Thymus (tissue), 14 donors: ENCODE measurements at places on chromosomes 3 and 15.

- DNase-seq = no peak
These were observed 29.5 kb upstream of the CCDC54 start for GRCh38 chr3:107347751-107348150.

GRCh38 chr3:13521309-13521708 is 27.6 kb upstream of the FBLN2 start:
- DNase-seq = no peak

DNA sequence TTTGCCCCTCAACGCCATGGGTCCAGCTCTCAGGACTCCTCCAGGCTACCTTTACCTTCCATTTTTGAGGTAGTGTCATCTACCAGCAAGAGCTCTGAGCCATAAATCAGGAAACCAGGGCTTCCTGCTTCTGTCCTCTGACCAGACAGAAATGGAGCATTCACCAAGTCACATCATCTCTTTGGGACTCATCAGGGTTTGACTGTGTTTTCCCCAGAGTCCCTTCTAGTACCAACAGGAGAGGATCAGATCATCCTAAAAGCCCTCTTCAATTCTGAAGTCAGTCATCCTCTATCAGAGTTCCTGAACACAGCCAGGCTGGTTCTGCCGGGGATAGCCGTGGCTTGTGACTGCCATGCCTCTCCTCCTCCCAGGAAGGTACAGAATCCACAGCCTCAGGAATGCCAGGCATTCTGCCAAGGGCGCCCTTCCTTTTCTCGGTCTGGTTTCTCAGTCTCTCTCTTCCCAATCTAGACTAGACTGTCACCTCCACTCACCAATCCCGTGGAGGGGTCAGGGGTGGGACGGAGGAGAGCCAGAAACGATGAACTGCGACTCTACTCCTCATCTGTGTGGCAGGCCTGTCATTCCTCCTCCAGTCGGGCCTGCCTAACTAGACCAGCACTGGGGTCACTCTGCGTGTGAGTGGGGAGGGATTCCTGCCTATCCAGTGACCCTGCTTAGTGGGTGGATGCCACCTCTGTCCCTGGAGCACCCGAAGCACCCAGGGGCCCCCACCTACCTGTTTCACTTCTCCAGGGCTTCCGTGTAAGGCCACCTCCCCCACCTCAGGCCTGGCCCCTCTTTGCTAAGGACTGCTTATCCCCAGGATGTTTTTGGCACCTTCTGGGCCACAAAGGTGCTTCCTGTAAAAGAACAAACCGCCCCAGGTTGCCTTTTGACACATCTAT is 30.9 kb downstream of the CCNL1 start:
- no peak for DNase-seq

DNA sequence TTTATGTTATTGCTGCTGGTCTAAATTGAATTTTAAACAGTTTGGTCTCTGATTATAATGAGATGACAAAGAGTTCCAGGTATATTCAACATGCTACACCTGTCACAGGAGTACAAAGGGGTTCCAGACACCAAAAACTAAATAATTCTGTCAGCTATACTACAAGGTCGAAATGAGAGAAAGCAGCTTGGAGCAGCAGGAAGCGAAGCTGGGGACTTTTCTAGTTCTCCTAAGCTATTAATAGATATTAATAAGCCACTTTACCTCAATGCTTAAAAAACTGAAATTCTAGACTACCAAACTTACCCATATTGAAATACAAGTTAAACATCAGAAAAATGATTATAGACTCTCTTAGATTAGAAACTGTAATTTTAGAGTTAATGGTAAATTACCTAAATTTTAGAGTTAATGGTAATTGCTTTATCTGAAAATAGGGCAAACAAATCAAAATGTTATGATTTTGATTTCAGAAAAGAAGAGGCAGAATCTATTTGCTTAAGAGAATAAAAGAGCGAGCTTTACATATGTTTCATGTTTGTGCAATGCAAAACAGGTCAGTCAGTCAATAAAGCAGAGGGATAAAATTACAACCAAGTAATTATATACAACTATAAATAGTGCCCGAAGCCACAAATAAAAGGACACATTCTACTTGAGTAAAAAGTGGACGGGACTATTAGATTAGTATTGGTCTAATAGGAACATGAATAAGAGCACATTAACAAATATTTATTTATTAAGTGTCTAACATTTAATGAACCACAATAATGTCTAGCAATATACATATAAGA is 16.8 kb downstream of the HSPBAP1 start:
- DNase-seq = no peak

GRCh38 chr3:151203051-151203420 is at the start of gene GPR171:
GPR171 (minus strand) TSS chr3:151203216; CDS start chr3:151199386, 3,830 bp downstream.
- no peak for DNase-seq

- DNase-seq = no peak
These were observed 12.5 kb downstream of the SAMD7 start for GRCh38 chr3:169923831-169924230.

DNA sequence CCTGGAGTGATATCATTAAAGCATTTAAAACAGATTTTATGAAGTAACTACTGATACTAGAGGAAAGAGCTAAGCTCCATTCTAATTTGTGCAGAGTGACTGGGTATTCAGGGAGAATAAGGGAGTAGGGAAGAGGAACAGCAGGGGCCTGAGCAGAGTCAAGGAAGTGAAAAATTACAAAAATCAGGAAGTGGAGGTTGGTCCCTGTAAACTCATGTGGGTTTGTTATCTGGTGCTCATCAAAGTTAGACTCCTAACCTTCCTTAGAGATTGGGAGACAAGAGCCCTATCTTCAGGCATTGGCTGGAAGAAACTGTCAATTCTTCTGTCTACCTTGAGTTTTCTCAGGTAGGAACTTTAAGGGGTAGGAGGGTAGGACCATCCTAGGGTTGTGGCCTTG is 82.5 kb downstream of the NEK11 start:
- DNase-seq = no peak

GRCh38 chr3:100082714-100083113 is 31.6 kb downstream of the FILIP1L start:
- no peak for DNase-seq

GRCh38 chr3:195007766-195008165 is 263.2 kb downstream of the XXYLT1 start:
- DNase-seq = no peak

GRCh38 chr3:121606106-121606505 is 12.9 kb downstream of the FBXO40 start:
- no peak for DNase-seq

DNA sequence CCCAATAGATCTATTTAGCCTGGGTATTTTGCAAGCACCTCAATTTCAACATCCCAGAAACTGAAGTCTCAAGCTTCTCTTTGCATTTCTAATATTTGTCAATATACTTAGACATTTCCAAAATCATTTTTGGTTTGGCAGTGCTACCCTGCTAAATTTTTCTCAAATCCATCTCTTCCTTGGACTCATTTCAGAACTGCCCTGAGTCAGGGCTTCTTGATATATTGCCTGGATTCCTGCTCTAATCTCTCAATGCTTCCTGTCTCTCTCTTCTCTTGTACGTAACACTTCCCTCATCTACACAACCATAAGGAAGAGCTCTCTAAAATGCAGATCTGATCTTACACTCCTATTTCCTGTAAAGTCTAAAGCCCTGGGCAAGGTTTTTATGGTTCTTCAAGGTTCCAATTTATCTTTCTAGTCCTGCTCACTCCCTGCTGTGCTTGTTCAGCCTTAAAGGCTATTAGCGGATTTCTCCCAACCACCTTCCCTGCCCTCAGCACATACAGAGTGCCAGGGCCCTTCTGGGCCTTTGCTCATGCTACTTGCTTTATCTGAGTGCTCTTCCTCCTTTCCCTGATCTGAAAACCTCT is 53.0 kb upstream of the MME start:
- DNase-seq = no peak

- no peak for DNase-seq
These were observed 6.2 kb upstream of the ATP13A4 start for GRCh38 chr3:193560870-193561269.

DNA sequence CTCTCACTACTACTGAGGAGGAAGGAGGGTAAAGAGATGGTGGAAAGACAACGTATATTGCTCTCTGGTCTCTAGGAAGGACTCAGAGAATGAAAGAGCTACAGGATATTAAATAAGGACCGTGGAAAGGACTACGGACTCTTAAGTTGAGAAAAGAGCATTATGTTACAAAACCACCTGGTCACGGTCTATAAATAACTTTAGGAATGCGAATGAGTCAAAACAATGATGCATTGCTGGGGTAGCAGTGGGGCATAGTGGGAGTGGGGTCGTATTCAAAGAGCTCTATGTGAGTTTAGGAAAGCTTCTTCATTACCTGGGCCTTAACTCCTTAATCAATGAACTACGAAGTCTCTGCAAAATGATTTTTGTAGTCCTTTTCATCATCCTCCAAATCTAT is 295.7 kb upstream of the SOX14 start:
- no peak for DNase-seq

DNA sequence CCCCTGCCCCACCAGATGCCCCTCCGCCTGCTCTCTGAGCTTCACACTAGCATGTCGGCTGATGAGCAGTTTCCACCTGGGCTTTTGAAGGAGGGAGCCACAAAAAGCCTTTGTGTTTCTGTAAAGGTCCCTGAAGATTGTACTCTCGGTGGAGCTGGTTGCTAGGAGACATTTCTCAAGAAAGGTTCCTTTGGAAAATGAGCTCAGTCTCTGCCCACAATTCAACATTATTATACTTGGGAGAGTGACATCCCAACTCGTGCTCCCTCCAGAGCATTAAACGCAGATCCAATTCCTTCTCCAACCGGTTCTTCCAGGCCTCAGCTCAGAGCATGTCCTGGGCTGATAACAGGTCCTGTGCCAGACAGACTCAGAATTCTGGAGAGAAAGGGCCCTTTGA is 26.8 kb upstream of the FAM107A start:
- no peak for DNase-seq

GRCh38 chr3:136716629-136717028 is 35.5 kb downstream of the STAG1 start:
- no peak for DNase-seq

GRCh38 chr15:60218256-60218655 is 179.5 kb downstream of the ANXA2 start:
- DNase-seq = no peak

DNA sequence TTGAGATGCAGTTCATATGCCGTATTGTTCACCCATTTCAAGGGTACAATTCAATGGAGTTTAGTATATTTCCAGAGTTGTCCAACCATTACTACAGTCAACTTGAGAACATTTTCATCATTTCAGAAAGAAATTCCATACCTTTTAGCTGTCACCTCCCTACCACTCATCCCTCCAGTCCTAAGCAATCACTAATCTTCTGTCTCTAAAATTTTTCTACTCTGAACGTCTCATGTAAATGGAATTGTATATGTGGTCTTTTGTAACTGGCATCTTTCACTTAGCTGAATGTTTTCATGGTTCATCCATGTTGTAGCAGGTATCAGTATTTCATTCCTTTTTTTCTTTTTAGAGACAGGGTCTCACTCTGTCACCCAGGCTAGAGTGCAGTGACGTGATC is 51.1 kb downstream of the CMTM7 start:
- DNase-seq = no peak

- no peak for DNase-seq
These were observed 120.2 kb downstream of the MEGF11 start for GRCh38 chr15:66133247-66133885.

DNA sequence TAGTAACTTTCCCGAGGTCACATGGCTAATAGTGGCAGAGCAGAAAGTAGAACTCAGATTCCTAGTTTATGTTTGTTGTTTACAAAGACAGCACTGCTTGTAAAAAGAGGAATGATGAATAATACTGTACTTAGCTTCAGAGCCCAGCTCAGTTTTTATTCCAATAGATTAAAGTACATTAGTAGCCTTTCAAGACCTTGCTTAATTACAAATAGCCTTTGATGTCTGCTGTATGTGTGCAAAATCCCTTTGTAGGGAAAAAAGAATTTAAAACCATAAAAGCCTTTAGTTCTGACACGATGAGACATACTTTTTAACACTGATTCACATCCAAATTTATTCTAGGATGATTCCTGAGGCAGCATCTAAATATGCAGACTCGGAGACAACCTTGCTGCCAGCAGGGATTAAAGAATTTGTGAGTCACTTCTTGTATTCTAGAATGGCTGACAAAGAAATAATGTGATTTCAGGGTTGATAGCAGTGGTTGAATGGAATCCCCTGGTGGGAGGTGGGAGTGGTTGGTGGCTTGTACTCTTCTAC is 324.2 kb upstream of the TGFBR2 start:
- no peak for DNase-seq

GRCh38 chr15:101048176-101048575 is 129.0 kb downstream of the LRRK1 start:
- no peak for DNase-seq

DNA sequence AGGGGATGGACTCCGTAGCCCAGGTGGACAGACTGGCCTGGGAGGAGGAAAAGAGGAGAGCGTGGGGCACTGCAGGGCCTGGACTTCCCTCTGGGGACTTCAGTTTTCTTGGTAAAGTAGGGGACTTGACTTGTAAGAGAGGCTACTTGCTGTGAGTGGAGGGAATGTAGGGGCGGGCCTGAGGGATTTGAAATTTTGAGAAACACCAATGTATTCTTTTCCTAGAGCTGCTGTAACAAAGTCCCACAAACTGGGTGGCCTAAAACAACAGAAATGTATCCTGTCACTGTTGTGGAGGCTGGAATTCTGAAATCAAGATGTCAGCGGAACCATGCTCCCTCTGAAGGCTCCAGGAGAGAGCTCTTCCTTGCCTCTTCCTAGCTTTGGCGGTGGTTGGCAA is 5.8 kb upstream of the HEG1 start:
- no peak for DNase-seq

GRCh38 chr3:171970301-171970788 is 69.0 kb upstream of the FNDC3B start:
- DNase-seq = no peak
